ENCODE measurements at places on chromosomes 6 and 20.

- peak; percentile 52 for DNase-seq
These were observed 5.5 kb upstream of the CDSN start for GRCh38 chr6:31125586-31126363.

DNA sequence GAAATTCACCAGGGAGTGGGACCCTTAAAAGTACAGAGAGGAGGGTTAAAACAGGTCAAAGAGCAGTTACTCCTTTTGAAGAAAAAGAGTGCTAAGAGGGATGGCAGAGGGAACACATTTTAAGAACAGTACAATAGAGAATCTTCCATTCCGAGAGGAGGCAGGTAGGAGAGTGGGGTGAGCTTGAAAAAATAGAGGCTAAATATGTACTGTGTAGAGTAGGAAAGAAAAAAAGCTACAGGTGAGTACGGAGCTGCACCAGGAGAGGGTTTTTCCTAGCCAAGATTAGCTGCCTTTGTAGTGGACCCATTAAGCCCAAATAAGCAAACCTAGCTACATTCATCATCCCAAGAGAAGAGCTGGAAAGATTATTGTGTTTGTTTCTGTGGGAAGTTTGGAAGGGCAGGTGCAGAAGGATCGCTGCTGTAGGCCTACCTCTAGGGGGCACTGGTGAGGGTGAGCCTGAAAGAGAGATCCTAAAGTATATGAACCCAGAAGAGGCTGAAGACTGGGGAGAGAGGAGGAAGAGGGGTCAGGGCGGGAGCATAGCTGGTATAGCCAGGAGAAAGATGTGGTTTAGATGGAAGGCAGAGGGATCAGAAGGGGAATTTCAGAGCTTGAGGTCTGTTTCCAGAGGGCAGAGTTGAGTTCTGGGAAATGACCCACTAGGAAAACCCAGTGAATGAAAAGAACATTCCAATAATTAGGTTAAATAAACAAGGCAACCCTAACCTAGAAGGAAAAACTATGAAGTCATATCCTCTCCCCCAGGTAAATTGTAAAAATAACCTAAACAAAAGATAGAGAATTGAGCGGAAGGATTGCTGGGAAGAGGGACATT, 50.2 kb upstream of the HINT3 start:
- DNase-seq: peak; percentile 54

- DNase-seq: peak; percentile 94
These were observed 1.1 kb upstream of the SYTL3 start for GRCh38 chr6:158648682-158649131.

- DNase-seq: peak; percentile 88
These were observed 778 bp upstream of the LOC128125822 start for GRCh38 chr6:63571361-63572043.

- peak; percentile 84 for DNase-seq
These were observed 70.0 kb downstream of the SNX5 start for GRCh38 chr20:17898548-17898994.

DNA sequence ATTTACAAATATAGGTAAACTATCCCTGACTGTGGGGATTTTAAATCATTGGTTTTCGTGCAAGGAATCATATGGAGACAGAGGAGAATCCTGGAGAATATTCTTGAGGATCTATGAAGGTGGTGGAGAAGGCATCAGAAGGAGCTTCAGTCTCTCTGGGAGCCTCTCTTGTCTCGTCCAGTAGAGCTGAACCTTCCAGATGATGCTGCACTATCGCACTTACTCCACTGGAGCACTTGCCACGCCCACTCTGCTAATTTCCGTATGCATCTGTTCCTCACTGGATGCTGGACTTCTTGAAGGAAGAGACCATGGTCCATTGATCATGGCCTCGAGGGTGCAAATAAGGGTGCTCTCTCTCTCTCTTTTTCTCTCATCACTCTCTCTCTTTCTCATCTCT, 36.8 kb downstream of the C6orf118 start:
- no peak for DNase-seq

DNA sequence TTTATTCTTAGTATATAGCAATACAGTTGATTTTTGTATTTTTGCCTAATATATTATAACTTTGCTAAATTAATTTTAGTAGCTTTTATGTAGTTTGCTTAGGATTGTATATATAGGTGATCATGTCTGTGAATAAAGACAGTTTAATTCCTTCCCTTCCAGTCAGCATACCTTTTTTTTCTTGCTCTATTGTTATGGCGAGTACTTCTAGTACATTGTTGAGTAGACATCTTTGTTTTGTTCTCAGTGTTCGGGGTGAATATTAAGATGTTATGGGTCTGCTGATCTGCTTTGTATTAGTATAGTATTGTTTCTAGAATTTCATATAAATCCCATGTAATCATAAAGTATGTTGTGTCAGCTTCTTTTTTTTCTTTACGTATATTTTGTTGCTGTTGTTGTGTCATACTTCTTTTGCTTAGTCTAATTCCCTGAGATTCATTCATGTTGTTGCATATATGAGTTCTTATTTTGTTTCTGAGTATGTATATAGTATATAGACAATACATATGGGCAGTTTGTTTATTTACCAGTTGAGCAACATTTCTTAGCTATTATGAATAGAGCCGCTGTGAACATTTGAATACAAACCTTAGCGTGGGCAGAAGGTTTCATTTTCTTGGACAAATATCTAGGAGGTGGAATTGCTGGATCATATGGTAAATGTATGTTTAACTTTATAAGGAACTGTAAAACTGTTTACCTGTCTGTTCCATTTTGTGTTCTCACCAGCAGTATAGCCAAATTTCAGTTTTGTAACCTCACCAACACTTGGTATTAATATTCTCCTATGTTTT, 25.5 kb downstream of the NCOA3 start:
- DNase-seq: no peak
